Trophoblast cell (in vitro differentiated cells and primary cell): ENCODE measurements at places on chromosomes 1 and 21.

DNA sequence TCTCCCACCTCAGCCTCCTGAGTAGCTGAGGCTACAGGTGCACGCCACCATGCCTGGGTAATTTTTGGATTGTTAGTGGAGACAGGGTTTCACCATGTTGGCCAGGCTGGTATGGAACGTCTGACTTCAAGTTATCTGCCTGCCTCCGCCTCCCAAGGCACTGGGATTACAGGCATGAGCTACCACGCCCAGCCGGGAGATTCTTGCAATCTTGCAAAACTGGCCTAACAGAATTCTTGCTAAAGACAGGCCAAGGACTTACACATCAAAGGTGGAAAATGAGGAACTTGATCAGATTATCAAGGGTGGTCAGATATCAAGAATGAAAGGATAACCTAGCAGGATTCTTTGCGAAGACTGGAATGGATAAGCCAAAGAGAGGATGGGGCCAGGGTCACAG is 98.3 kb upstream of the TIAM1 start:
- no peaks in the 10 kb centered on the region for H3K27me3 ChIP-seq
- peaks cover 4% of the 10 kb centered on the region for H3K4me1 ChIP-seq
- H3K36me3 ChIP-seq = no peaks in the 10 kb centered on the region
- H3K4me3 ChIP-seq = no peak overlapping the region
- no peak overlapping the region for H3K27ac ChIP-seq

GRCh38 chr1:198359024-198359653 is 181.3 kb downstream of the ATP6V1G3 start:
- peak; percentile 1 for DNase-seq
- no peaks in the 10 kb centered on the region for H3K27me3 ChIP-seq
- no peak overlapping the region for H3K27ac ChIP-seq

GRCh38 chr1:220803401-220804201 is 16.9 kb downstream of the MTARC1 start:
- no peak overlapping the region for H3K4me3 ChIP-seq
- H3K27me3 ChIP-seq = no peaks in the 10 kb centered on the region
- no peak overlapping the region for H3K27ac ChIP-seq
- peaks cover 21% of the 10 kb centered on the region for H3K36me3 ChIP-seq

GRCh38 chr1:197807216-197807615 is 31.9 kb upstream of the DENND1B start:
- no peaks in the 10 kb centered on the region for H3K27me3 ChIP-seq
- no peaks in the 10 kb centered on the region for H3K4me1 ChIP-seq
- no peaks in the 10 kb centered on the region for H3K36me3 ChIP-seq
- H3K27ac ChIP-seq = no peak overlapping the region

DNA sequence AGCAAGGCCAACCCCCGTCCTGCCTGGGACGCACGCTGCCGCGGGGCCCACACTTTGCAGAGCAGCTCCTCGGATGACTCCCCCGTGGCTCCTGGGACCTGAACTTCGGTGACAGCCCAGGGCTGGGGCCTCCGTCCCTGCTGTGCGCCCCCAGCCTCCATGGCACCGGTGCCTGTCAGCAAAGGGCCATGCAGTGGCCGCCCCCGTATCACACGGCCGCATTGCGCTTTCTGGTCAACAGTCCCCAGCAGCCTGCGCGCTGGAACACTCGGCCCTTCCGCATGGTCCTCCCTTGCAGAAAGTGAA is 18.0 kb downstream of the NADK start:
- no peak overlapping the region for H3K27ac ChIP-seq
- H3K4me1 ChIP-seq = peaks cover 7% of the 10 kb centered on the region
- H3K4me3 ChIP-seq = no peak overlapping the region
- peaks cover 83% of the 10 kb centered on the region for H3K36me3 ChIP-seq
- H3K27me3 ChIP-seq = no peaks in the 10 kb centered on the region

DNA sequence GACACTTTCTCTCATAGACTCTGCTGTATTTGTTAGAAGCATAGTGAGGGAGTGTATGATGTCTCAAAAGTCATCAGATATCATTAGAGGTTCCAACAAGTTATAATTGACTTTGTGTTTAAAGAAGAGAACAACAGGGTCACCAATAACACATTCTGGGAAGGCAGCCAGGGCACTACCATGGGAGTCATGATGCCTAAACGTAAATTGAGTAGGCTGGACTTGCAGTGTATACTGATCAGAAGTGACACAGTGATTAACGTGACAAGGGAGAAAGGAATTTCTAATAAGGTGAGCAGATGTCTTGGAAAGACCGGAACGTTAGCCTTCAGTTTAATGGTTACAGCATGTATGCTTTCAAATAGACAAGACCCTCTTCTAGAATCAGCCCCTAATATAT is 973.2 kb downstream of the NCAM2 start:
- H3K4me1 ChIP-seq = no peaks in the 10 kb centered on the region
- no peaks in the 10 kb centered on the region for H3K36me3 ChIP-seq
- no peak for DNase-seq
- no peak overlapping the region for H3K27ac ChIP-seq
- H3K27me3 ChIP-seq = no peaks in the 10 kb centered on the region

- no peak overlapping the region for H3K27ac ChIP-seq
- peaks cover 2% of the 10 kb centered on the region for H3K36me3 ChIP-seq
- H3K4me3 ChIP-seq = no peak overlapping the region
- no peaks in the 10 kb centered on the region for H3K4me1 ChIP-seq
- H3K27me3 ChIP-seq = no peaks in the 10 kb centered on the region
- DNase-seq = no peak
Observed at GRCh38 chr1:168008595-168008994, 71.7 kb upstream of the MPC2 start.

DNA sequence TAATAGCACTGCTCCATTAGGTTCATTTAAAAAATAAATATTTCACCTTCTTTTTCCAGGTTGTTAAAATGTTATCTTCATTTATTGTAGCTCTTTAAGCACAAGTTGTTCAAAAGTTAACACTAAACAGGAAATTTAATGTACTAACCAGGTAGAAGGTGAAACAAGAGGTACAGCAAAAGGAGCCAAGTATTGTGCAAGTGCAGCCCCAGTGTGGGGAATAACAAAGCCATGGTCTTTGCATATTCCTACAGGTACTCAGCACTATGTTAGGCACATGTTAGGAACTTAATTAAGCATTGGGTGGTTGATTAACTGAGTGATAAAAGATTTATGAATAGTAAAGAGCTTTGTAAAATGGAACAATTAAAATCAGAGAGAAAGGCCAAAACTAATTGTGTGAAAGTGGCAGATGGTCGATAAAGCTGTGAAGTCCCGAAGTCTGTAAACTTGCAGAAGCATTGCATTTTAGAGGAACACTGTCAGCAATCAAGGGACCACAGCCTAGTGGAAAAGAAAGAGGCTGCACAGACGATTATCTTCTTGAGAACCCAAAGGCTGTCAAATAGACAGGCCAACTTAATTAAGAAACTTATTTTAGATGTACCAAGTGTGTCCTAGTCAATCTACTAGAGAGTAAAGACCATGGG is 185.8 kb downstream of the SLC44A5 start:
- no peak overlapping the region for H3K4me3 ChIP-seq
- H3K36me3 ChIP-seq = no peaks in the 10 kb centered on the region
- no peaks in the 10 kb centered on the region for H3K4me1 ChIP-seq
- H3K27ac ChIP-seq = no peak overlapping the region
- no peak for DNase-seq

DNA sequence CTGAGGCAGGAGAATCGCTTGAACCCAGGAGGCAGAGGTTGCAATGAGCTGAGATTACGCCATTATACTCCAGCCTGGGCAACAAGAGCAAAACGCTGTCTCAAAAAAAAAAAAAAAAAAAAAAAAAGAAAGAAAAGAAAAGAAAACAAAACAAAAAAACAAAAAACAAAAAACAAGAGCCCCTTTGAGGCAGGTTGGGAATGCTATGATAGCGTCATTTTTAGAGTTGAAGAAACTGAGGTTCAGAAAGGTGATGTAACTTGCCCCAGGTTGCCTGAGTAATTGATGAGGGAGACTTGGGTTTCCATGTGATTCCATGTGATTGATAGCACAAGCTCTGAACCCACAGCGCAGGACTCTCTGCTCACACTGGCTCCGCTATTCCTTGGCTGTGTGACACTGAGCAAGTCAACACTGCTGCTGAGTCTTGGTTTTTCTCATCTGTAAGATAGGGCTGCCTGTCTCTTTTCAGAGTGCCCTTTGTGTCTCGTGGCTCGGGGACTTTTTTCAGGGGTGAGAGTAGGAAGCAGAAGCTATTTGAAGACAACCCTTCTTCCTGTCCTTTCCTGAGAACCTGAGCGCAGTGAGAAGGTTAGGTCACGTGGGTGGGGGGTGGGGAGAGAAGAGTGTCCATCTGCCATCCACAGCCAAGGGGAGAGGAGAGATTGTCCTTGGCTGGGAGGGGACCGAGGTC is 2.5 kb downstream of the CNR2 start:
- no peaks in the 10 kb centered on the region for H3K27me3 ChIP-seq
- H3K4me1 ChIP-seq = no peaks in the 10 kb centered on the region
- H3K4me3 ChIP-seq = no peak overlapping the region

- no peak overlapping the region for H3K27ac ChIP-seq
- no peaks in the 10 kb centered on the region for H3K36me3 ChIP-seq
- DNase-seq = peak; percentile 57
- H3K4me1 ChIP-seq = no peaks in the 10 kb centered on the region
Observed at GRCh38 chr1:147781056-147781471, 20.7 kb upstream of the GJA5 start.

- DNase-seq = no peak
- no peaks in the 10 kb centered on the region for H3K4me1 ChIP-seq
- peaks cover 19% of the 10 kb centered on the region for H3K36me3 ChIP-seq
Observed at GRCh38 chr1:112927462-112927990, 28.5 kb downstream of the SLC16A1 start.

DNA sequence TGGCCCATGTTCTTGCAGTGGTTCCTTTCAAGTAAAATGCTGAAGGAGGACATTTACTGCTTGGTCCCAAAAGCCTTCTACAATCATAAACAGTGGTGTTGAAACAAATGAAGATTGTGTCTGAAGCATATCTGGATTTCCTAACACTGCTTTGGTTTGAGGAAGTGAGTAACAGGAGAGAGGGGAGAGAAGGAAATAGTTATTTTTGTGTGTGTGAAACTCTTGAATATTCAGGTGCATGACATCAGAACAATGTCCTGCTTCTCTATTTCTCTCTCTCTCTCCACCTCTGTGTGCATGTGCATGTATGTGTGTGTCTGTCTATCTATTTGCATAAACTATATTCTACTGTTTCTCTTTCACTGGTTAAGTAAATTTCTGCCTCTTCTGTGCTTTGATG is 61.4 kb upstream of the TNFSF18 start:
- no peaks in the 10 kb centered on the region for H3K27me3 ChIP-seq
- DNase-seq = no peak
- H3K4me1 ChIP-seq = no peaks in the 10 kb centered on the region
- no peaks in the 10 kb centered on the region for H3K36me3 ChIP-seq
- no peak overlapping the region for H3K4me3 ChIP-seq

DNA sequence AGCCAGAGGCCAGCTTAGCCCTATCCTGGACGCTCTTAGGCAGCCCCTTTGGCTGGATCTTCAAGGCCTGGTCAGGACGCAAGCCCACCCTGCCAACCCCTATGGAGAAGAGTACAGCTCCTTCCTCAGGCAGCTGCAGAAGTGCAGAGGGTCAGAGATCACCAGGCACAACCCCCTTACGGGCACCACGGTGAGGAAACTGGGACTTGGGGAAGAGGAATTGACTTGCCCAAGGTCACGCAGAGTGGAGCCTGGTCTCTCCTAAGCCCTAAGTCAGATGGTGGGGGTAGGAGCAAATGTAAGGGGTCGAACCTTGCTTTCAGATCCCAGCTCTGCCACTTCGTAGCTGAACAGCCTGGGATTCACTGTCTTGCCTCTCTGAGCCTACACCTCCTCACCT is 3.7 kb downstream of the E2F2 start:
- H3K4me3 ChIP-seq = no peak overlapping the region
- peaks cover 11% of the 10 kb centered on the region for H3K4me1 ChIP-seq
- no peaks in the 10 kb centered on the region for H3K36me3 ChIP-seq
- H3K27ac ChIP-seq = no peak overlapping the region
- DNase-seq = no peak

DNA sequence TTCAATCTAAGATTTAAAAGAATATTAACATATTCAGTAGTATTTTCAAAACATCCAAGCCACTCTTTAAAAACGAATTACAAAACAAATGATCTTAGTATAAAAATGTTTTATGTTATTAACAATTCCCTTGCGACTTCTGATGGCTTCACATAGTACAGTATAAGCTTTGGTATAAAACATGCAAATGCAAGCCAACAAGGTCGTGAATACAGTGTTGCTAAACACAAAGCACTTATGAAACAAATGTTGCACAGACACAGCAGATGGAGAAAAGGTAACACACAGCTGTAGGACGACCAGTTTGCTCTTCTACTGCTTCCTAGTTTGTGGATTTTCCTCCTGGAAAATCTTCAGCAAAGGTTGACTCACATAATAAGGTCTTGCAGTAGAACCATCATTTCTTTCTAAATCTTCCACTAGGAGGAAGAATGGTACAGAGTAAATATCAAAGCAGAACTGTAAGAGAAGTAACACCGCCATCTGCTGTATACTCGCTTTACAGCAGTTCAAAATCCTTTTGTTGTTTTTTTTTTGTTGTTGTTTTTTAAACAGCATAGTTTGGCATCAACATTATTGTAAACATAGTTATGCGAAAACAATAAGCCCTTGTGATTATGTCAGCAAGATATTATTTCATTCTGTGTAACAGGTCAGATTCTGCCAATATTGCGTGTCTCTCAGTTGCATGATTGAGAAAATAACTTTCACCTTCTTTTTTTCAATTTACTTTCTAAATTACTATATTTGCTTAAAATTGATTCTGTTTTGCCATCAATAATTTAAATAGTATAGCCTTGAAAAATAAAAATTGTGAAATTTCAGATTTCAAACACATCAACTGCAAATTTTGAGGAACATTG is 69.5 kb downstream of the LHX8 start:
- H3K27me3 ChIP-seq = no peaks in the 10 kb centered on the region
- H3K4me3 ChIP-seq = no peak overlapping the region
- H3K36me3 ChIP-seq = no peaks in the 10 kb centered on the region
- H3K4me1 ChIP-seq = no peaks in the 10 kb centered on the region

- H3K36me3 ChIP-seq = no peaks in the 10 kb centered on the region
- H3K4me3 ChIP-seq = no peak overlapping the region
- no peak overlapping the region for H3K27ac ChIP-seq
- DNase-seq = peak; percentile 15
Observed at GRCh38 chr1:52296345-52296744, 69.7 kb downstream of the CC2D1B start.
